Iris pigment epithelial cell (primary cell): ENCODE measurements at places on chromosomes 12 and 14.

GRCh38 chr14:75361751-75362433 lies 65.9 kb upstream of the JDP2 start:
- DNase-seq, result no peak

DNA sequence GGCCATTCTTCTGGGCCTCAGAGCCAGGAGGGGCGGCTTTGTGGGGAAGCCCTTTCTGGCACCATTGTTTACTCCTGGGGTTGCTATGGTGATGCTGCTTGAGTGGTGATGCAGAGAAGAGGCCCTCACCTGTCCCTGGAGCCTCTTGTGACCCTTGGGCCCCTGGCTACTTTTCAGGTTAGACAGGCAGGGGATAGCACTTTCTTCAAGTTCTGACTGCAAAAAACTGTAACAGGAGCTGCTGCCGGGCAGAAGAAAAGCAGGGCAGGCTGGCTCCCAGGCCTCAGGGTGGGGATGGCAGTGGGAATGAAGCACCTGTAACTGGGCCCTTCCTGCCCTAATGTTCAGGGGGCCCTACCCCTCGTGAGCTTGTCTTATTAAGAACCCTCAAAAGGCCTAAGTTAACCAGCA lies at the start of gene TEX52:
Gene TEX52 (minus strand): TSS at position 19 of the 411 bp plus-strand sequence. CDS start 13 bp downstream, at position 6.
- DNase-seq, result no peak

DNA sequence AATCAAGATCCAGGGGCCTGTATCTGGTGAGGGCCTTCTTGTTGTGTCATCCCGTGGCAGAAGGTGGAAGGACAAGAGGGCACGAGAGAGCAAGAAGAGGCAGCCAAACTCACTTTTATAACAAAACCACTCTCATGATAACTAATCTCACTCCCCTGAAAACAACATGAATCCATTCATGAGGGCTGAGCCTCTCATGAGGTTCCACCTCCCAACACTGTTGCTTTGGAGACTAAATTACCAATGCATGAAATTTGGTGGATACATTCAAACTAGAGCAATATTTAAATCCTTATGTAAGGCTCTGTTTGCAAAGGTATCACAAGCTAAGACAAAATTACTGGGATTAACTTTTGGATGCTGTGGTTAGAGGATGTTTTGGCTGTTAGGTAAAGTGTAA lies 470.1 kb upstream of the NOVA1 start:
- DNase-seq, result no peak

DNA sequence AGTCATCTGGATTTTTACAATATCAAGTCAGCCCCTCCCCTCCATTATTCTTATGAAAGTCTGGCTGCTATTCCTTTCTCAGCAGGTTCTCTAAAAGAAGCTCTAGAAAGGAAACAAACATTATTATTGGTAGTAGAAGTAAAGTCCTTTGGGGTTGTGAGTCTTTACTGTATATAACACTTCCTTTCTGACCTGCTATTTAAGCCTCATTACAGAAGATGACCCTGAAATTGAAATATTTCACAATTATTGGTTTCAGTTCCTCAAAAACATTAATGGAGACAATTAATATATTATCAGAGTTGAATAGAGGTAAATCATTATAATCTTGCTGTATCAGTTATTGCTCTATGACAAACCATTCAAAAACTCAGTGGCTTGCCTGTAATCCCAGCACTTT lies 19.3 kb downstream of the PLEKHA5 start:
- no peak for DNase-seq

GRCh38 chr12:52739963-52740362 lies 36.6 kb upstream of the KRT77 start:
- no peak for DNase-seq

DNA sequence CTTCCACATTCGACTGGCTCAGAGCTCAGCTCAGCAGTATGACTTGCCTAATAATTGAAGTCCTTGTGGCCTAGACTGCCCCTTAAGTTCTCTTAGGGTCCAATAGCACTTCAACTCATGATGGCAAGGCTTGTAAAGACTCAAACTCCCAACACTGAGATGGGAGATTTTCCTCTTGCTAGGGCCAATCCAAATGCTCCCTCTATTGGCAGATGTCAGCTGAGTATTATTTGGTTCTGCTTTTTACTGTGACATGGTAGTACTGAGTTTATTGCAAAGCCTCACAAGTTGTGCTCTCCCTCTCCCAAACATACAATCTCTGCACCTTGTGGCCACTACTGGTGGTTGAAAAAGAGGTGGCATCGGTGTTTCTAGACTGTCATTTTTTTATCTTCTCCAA lies 164.2 kb downstream of the ALG10 start:
- no peak for DNase-seq

- DNase-seq, result no peak
Observed at GRCh38 chr12:113466454-113467141, 5.1 kb downstream of the LHX5 start.

- DNase-seq, result peak; percentile 80
Observed at GRCh38 chr14:50865391-50866076, 6.3 kb upstream of the ABHD12B start.

DNA sequence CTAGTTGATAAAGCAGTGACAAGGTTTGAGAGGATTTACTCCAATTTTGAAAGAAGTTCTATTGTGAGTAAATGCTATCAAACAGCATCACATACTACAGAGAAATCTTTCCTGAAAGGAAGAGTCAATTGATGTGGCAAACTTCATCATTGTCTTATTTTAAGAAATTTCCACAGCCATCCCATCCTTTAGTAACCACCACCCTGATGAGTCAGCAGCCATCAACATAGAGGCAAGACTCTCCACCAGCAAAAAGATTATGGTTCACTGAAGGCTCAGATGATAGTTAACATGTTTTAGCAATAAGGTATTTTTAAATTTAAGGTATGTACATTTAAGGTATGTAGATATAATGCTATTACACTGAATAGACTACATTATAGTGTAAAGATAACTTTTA lies 122.1 kb upstream of the ARHGAP5 start:
- peak; percentile 48 for DNase-seq

GRCh38 chr14:33460164-33460563 lies 490.7 kb downstream of the EGLN3 start:
- DNase-seq, result no peak
